ENCODE measurements at places on chromosomes 4 and X.

DNA sequence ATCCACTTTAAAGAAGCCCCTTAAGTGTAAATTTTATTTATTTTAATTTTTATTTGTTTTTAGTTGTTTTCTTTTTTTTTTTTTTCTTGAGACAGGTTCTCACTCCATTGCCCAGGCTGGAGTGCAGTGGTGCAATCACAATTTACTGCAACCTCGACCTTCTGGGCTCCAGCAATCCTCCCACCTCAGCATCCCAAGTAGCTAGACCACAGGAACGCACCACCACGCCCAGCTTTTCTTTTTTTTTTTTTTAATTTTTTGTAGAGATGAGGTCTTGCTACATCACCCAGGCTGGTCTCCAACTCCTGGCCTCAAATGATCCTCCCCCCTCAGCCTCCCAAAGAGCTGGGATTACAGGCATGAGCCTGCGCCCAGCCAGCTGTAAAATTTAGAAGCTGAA is 6.0 kb downstream of the SAT1 start:
- DNase-seq, result peak; percentile 58

- no peak for DNase-seq
Measured at GRCh38 chr4:55654131-55654530, 18.0 kb upstream of the NMU start.

DNA sequence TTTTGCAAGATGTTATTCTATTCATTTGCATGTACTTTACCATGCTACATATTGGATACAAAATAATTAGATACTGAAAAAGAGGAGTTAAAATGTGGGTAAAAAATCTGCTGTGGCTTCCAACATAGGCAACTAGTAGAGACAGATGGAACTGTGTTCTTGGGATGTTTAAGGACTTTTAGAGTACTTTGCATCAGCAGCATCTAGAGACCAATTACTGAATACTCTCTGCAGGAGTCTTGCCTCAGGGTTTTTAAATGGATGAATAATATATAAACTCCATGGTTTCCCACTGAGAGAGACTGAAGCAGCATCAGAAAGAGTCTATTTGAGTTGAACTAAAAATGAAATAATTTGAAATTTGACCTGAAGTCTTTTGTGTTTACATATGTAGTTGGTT is 676.7 kb downstream of the GALNTL6 start:
- no peak for DNase-seq

DNA sequence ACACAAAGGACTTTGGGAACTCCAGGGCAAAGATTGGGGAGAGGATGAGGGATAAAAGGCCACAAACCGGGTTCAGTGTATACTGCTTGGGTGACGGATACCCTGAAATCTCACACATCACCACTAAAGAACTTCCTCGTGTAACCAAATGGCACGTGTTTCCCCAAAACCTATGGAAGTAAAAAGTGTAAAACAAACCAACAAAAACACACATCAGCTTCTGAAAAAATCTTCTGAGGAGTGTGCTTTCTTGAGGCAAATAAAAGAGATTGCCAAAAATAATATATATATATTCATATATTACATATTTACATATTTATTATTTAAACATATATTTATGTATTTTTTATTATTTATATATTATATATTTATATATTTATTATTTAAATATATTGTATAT is 3.9 kb downstream of the P2RY8 start:
- DNase-seq, result no peak

DNA sequence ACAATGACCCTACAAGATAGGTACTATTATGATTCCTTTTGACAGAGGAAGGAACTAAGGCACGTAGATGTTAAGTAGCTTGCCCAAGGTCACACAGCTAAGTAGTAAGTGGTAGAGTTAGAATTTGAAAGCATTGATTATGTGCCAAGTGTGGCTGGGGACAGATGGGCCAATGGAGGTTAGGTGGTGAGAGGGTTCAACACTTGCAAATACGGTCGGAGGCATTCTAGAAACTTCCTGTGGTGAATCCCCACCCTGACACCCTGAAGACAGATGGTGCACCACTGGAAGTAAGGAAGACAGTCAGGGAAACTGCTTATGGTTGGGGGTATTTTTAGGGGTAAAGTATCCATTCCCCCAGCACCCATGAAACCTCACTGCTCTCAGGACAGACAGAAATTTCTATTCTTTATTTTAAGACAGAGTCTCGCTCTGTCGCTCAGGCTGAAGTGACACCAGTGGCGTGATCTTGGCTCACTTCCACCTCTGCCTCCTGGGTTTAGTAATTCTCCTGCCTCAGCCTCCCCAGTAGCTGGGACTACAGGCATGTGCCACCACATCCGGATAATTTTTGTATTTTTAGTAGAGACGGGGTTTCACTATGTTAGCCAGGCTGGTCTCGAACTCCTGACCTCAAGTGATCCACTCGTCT is 142.5 kb downstream of the RASL11B start:
- DNase-seq, result no peak

DNA sequence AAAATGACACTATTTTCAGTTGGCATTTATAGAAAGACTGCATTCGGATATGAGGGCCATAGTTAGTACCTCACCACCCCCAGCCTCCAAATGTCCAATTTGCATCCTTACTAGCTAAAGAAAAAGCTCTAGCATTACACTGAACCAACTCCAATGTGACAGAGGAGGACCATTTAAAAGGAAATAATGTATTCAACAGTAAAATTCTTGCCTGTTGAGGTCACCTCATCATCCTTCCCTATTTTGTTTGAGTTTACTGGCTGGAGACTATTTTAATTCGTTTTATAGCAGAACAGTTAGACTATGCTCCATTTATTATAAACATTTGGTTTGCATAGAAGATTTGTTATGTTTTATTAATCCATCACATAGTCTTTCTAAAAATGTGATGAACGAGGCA is 88.2 kb upstream of the PPARGC1A start:
- DNase-seq, result no peak

DNA sequence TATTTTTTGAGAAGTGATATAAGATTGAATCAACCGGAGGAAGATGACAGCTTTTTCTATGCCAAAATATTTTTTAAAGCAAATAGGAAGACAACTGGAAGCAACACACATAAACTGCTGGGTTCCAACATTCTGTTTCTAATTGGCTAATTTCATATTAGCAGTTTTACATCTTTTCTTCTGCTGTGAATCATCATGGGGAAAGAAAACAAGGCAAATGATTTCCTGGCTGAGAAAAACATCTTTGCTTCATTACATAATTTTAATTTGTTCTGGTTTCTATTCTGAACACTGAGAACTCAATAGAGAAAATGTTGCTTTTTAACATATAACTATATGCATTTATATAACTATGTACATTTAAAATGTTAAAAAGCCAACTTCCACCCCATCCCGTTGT is 2518.5 kb downstream of the ARAP2 start:
- no peak for DNase-seq

DNA sequence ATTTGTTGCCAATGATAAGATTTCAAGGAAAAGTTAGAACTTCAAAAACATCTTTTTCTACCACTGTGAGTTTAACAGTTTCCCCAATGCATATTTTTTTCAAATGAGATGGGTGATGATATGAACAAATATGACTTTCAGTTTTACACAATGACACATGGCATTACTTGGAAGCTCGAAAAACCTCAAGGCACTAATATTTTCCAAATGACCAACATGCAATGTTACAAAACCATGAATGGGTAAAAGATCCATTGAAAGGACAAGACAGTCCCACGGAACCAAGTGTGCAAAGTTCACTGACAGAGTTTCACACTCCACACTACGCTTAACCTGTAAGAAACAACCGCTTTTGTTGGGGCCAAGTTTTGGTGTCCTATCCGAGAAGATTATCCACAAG is 84.5 kb downstream of the CD99L2 start:
- peak; percentile 75 for DNase-seq

DNA sequence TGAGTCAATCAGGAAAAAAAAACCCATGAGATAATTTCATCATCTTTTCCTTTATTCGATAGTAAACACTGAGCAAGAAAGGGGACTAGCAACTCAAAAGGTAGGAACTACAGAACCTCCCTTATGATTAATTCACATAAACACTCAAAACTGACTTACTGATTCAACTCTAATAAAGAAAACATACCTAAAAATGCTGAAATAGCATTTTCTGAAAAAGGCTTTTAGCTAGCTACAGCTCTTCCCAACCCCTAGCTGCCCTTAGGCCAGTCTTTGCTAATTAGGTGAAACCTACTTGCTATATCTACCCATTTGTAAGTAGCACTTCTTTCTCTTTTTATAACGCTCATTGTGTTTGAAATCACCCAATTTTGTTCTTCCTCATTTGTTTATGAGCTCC is 150.6 kb downstream of the ATRX start:
- no peak for DNase-seq

DNA sequence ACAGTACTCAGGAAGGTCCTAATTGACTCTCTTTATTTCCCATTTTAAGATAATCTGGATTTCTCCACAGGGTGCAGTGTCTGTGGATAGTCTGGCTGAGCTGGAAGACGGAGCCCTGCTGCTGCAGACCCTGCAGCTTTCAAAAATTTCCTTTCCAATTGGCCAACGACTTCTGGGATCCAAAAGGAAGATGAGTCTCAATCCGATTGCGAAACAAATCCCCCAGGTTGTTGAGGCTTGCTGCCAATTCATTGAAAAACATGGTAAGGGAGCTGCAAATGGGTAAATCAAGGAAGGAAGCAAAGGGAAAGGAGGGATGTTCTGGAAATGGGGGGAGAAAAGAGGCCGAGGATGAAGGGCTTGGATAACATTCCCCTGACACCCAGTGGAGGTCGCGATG is 26.0 kb downstream of the ARHGAP36 start:
- no peak for DNase-seq
